ENCODE measurements at places on chromosomes 12 and 14. TPM values are rescaled to one million over a fixed set of nuclear protein-coding genes. Genes with fewer than 3 reads are reported as not detected.

- no peak for DNase-seq
Measured at GRCh38 chr14:84809158-84809557, 720.8 kb upstream of the FLRT2 start.

DNA sequence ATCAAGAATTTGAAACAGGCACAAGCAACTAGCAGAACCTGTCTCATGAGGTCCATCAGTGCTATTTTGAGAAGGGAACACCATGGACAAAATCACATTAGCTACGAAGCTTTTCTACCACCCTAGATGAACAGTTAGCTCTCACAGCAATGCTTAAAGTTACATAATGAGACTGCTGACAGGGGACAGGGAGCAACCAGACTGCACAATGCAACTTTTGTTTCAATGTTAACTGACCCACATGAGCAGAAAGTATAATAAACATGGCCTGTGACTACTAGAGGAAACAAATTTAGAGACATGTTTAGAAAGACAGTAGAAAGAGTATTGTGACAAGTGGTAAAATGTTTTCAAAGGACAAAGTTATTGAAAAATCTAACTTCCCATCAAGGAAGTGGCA is 282.8 kb downstream of the CEP128 start:
- no peak for DNase-seq

DNA sequence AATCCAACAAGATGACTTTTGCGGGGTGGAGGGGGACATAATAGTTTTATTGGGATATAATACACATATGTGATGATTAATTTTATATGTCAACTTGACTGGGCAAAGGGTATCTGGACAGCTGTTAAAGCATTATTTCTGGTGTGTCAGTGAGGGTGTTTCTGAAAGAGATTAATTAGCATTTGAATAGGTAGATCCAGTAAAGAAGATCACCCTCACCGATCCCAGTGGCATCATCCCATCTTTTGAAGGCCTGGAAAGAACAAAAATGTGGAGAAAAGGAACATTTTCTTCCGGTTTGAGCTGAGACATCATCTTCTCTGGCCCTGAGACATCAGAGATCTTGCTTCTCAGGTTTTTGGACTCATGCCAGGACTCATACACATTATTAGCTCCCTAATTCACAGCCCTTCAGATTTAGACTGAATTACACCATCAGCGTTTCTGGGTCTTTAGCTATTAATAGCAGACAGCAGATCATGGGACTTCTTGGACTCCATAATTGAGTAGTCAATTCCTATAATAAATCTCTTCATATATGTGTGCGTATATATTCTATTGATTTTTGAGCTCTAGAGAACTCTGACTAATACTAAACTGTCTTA is 283.6 kb downstream of the PCNX1 start:
- no peak for DNase-seq

DNA sequence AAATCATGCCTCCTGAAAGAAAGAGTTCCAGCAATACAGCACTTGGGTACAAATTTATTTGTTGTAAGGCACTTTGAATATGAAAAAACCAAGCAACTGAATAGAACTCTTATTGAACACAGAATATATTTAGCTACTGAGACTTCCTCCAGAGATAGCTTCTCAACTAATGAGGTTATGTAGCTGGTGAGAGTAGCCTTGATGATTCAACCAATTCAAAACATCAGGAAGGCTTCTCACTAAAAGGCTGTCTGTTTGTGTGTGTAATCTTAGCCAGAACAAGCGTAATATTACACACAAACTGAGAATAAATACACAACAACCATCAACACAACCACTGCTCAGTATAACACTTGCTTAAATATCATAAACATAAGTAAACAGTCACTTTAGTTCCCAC is 20.4 kb downstream of the EIF2B2 start:
- no peak for DNase-seq

DNA sequence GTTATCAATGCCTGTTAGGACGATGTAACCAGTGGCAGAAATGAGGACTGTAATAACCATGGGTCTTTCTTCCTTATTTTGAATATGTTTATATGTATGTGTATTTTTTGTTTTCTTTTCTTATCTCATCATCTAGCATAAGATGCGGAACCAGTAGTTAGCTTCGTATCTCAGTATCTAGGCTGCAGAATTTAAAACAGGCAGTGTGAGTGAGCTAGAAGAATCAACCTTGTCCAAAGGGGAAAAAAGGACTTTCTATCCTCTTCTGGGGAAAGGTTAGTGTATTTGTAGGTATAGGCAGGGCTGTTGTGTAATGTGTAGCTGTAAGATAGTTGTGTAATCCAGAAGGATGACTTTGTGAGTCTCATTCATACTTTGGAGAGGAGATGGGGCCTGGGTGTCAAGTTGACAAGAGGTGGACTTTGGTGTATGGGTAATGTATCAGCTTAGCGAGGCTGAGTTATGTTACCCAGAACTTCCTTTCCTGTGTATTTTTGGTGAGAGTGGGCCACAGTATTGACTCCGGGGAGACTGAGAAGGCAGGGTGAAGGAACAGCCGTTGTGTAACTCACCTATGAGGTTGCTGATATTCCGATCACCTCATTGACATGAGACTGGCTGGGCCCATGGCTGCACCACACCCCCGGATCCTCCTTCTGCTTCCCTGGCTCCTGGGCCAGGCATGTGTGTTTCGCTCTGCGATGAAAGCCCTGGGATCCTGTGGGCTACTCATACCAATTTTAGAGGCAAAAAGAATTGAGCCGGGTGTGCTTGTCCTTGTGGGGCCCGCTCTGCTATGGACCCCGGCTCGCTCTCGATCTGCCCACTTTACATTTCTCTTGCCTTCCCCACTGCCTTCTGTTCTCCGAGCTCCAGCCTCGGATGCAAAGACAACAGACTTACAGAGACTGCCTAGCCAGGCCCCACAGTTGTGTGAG is 24.3 kb downstream of the DLK1 start:
- no peak for DNase-seq

DNA sequence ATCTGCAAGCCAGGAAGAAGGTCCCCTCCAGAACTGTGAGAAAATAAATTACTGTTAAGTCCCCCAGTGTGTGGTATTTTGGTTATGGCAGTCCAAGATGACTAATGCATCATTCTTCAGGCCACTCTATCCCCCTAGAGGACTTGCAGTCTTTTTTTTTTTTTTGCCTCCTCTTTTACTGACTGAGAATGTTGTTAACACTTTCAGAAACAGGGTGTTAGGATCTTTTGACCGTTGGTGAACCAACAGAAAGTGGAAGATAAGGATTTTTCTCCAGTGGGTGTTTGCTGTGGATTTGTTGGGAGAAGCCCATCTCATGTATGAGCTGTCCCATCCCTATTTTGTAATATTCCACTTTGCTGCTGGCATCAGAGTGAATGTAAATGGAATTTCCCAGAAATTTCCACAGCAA is 37.8 kb downstream of the MARK3 start:
- no peak for DNase-seq

DNA sequence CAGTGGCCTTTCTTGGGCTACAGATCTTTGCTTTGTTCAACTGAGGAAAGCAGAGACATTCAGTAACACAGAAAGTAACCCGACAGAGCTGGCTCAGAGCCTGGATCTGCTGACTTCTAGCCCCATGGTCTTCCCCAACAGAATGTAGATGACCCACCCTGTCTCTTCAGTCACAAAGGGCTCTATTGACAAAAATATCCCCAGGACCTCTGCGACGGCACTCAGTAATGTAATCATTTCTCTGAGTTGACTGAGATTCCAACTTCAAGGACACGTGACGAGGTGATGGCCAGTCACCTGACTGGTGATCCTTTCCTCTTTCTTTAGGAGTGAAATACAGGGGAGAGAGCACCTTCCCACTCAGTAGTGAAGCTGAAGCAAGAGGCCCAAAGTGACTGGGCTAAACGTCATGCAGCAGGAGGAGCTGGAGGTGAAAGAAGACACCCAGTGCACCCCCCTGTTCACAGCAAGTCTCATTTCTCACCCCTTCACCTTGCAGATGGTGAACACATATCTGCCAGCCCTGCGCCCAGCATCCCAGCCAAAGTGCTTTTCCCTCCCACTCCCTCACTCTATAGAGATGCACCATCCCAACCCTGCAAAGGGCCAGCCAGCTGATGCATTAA is 179.2 kb upstream of the EGLN3 start:
- DNase-seq = no peak

- no peak for DNase-seq
Measured at GRCh38 chr12:26277506-26278246, 82.3 kb downstream of the SSPN start.

GRCh38 chr12:8996682-8997405 is 7.5 kb downstream of the KLRG1 start:
- no peak for DNase-seq

DNA sequence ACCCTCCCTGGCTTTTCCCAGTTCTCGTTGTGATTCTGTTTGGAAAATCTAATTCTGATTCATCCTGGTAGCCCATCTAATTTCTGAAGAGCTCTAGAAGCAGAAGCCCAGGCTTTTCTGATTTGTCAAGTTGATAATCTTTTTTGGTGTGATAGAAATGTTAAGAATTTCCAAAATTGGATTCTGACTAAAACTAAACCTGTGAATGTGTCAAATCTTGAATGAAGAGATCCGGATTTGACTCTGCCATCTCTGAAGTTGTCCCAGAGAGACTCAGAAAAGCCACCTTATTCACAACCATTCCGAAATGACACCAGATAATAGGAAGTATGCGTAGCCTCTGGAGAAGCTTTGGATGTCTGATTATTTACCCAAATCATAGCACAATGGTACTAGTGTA is 12.8 kb upstream of the CISTR start:
- DNase-seq = no peak

- no peak for DNase-seq
Measured at GRCh38 chr14:102915292-102916110, 7.0 kb upstream of the AMN start.

DNA sequence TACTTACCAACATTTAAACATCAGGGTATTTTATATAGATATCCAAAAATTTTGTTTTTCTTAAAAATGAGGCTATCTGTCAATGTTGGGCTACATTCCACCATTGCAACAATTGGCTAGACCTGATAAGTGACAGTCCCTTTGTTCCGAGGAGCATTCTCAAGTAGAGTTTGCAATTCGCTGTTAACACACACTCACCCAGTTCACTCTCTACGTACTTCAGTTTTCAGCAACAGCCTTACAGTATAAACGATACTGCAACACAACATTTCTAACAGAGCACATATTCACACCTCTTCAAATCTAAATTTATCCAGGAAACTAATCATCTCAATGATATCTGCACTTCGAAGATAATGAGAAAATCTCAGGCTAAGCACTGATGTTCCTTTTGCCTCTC is 393.5 kb downstream of the NAV3 start:
- no peak for DNase-seq

GRCh38 chr12:127150028-127150427 is 1116.9 kb upstream of the TMEM132C start:
- DNase-seq = no peak

DNA sequence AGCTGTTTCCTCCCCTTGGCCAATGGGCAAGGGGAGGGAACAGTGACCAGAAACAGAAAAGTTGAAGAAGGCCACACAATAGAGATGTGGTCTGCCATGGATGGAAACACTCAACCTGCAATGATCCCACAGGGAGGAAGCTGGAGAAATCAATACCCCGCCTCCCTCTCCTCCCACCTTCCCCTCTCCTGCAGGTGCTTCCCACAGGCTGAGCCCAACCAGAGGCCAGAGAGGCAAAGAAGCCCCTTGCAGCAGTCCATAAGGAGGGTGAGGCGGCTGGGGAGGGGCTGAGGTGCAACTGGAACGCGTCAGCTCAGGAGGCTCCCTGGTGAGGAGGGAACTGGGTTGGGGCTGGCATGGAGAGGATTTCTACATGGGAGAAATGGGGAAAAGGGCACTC is 84.0 kb downstream of the RNF34 start:
- DNase-seq = no peak

GRCh38 chr14:79670811-79671210 is 540.5 kb downstream of the DIO2 start:
- DNase-seq = no peak

DNA sequence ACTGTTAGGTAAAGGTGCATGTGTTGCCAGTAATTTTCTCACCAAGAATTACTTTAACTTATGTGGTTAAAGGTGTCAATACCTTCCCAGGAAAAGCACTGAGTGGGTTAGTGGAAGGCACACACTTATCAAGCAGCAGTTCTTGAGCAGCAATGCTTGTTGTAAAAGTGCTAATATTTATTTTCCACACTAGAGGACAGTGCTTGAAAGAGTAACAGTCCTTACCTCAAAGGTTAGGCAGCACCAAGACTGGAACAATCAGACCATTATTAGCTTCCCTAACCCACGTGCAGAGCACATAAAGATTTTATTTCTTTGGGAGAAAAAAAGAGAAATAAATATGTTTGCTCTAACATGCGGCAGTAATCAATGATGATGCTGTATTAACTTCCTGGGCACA is 48.8 kb upstream of the KRR1 start:
- DNase-seq = no peak

DNA sequence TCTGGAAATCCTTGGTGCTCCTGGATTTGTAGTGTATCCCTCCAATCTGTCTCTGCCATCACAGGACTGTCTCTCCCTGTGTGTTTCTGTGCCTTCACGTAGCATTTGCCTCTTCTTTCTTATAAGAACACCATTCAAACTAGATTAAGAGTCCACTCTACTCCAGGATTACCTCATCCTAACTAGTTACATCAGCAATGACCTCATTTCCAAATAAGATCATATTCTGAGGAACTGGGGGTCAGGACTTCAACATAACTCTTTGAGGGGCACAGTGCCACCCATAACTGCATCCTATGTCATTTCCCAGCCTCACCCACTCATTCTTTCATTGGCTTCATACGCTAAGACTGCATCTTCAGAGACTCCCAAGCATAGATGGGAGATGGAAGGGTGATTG is 106.2 kb downstream of the NT5DC3 start:
- no peak for DNase-seq

- no peak for DNase-seq
Measured at GRCh38 chr12:20852649-20853048, 42.1 kb downstream of the SLCO1B3 start.

- DNase-seq = no peak
Measured at GRCh38 chr14:24411443-24412389, 12.9 kb downstream of the NYNRIN start.

DNA sequence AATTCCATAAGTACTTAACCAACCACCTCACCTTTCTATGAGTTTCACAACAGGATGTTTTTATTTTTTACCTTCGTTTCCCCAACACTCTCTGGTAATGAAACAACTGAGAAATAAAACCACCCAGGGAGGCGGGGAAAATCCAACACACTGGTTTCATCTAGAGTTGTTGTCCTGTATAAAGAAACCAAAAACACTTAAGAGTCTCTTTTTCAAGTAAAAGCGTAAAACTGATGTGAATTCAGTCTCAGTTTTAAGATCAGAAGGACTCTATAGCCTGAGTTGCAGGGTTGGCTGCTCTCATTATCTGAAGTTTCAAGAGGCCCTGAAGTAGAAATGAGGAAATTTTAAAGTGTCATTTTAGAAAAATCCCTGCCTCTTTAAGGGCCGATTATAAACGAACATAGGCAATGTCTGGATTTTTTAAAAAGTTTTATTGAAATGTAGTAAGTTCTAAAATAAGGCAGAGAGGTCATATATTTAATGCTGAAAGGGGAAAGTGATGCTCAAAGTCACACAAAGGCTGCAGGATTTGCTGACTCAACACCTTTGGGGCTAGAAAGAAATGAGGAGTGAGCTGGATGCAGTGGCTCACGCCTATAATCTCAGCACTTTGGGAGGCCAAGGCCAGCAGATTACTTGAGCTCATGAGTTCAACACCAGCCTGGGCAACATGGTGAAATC is 27.2 kb downstream of the HIGD1C start:
- no peak for DNase-seq

Gene RHEBL1
- 2.1 TPM for total RNA-seq

Gene TMED8
- total RNA-seq = 20.2 TPM

Gene SLC2A3
- 52.2 TPM for total RNA-seq

Gene PSMA6
- total RNA-seq = 229 TPM

Gene IRAK3
- total RNA-seq = 0.61 TPM

Gene TGFB3
- 5.5 TPM for total RNA-seq

Gene USP44
- total RNA-seq = 20.0 TPM

Gene BICD1
- total RNA-seq = 49.5 TPM

Gene KRT80
- total RNA-seq = not detected

Gene FLVCR2
- total RNA-seq = 3.0 TPM

All from neural crest cell (in vitro differentiated cells).